ENCODE measurements at places on chromosomes 6 and 20. TPM values are rescaled to one million over a fixed set of nuclear protein-coding genes. Genes with fewer than 3 reads are reported as not detected.

Gene CRYBG1
- total RNA-seq: 46.8 TPM

Gene CCN6
- total RNA-seq: not detected

Gene PDYN
- not detected for total RNA-seq

Gene PRR18
- total RNA-seq: not detected

Gene PACRG
- total RNA-seq: 0.32 TPM

Gene TFAP2B
- total RNA-seq: not detected

Gene LAMA5
- total RNA-seq: 0.67 TPM
